Esophagus muscularis mucosa (tissue), 4 donors: ENCODE measurements at places on chromosomes 5 and 9. TPM values are rescaled to one million over a fixed set of nuclear protein-coding genes. Genes with fewer than 3 reads are reported as not detected.

- no peaks in the 10 kb centered on the region for H3K4me1 ChIP-seq
- DNase-seq: no peak
- H3K27ac ChIP-seq: no peak overlapping the region
- no peaks in the 10 kb centered on the region for H3K36me3 ChIP-seq
- peaks cover 5% of the 10 kb centered on the region for H3K27me3 ChIP-seq
Measured at GRCh38 chr5:73431204-73431851, 17.2 kb downstream of the FOXD1 start.

DNA sequence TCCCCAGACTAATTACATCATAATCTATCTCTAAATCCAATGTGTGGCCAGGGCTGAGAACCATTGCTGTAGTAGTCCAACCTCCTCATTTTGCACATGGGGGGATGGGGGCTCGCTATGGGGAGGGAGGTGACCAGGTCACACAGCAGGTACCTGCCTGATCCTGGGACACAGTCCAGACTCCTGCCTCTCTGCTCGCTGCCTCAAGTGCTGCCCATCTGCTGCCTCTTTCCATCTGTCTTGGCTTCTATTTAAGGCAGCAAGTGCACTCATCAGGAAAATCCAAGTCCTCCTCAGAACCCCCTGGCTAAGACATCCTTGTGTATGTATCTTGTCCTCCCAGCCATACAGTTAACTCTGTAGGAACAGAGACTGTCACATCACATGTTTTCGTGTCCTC is 57.7 kb upstream of the FRRS1L start:
- H3K27ac ChIP-seq: no peak overlapping the region
- no peaks in the 10 kb centered on the region for H3K27me3 ChIP-seq
- H3K4me1 ChIP-seq: no peaks in the 10 kb centered on the region

GRCh38 chr5:398475-399295 is 44.3 kb upstream of the EXOC3 start:
- H3K4me1 ChIP-seq: peaks cover 25% of the 10 kb centered on the region
- H3K4me3 ChIP-seq: no peak overlapping the region
- peak; percentile 21 for DNase-seq
- H3K27ac ChIP-seq: no peak overlapping the region
- H3K36me3 ChIP-seq: no peaks in the 10 kb centered on the region

- no peaks in the 10 kb centered on the region for H3K4me1 ChIP-seq
- no peaks in the 10 kb centered on the region for H3K36me3 ChIP-seq
- DNase-seq: peak; percentile 64
Measured at GRCh38 chr9:85212209-85212608, 529.5 kb downstream of the AGTPBP1 start.

The CLINT1 gene
- 84.3 TPM for total RNA-seq
